ENCODE measurements at places on chromosomes 3 and 15.

DNA sequence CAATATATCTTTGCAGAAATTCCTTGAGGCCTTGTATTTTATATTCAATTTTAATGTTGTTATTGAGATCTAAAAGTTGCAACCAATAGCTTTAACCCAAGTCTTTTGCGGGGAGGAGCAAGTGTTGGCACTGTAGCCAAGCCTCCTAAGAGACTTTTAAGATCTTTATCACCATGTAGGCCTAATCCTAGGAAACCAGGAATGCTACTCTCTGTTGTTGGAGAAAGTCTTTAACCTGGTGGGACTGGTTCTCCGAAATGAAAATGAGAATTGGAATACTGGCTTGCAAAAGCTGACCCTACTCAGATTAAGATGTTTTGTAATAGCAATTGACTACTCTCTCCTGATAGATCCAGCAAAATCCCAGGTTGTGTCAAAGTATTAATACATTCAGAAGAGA lies 25.8 kb downstream of the SHC4 start:
- no peak overlapping the region for H3K4me3 ChIP-seq
- H3K4me1 ChIP-seq: no peaks in the 10 kb centered on the region
- H3K27ac ChIP-seq: no peak overlapping the region

DNA sequence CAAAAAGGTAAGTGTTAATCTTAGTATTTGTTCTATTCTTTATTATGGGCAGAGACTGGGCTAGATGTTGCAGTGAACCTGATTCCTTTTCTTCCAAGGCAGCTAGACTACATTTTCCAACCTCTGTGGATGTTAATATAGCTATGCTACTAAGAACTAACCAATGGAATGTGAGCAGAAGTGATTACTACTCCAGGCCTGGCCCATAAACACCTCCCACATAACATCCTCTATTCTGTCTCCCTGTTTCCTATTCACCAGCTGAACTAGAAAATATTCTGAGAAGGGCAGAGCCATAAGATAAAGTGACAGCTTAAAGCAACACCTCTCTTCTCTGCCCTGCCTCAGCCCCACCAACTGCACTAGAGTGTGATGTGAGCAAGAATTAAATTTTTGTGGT lies 29.4 kb downstream of the CD200R1L start:
- no peak overlapping the region for H3K4me3 ChIP-seq
- H3K27ac ChIP-seq: no peak overlapping the region
- peaks cover 11% of the 10 kb centered on the region for H3K4me1 ChIP-seq
- no peak for DNase-seq
- H3K27me3 ChIP-seq: no peaks in the 10 kb centered on the region
- H3K36me3 ChIP-seq: no peaks in the 10 kb centered on the region

DNA sequence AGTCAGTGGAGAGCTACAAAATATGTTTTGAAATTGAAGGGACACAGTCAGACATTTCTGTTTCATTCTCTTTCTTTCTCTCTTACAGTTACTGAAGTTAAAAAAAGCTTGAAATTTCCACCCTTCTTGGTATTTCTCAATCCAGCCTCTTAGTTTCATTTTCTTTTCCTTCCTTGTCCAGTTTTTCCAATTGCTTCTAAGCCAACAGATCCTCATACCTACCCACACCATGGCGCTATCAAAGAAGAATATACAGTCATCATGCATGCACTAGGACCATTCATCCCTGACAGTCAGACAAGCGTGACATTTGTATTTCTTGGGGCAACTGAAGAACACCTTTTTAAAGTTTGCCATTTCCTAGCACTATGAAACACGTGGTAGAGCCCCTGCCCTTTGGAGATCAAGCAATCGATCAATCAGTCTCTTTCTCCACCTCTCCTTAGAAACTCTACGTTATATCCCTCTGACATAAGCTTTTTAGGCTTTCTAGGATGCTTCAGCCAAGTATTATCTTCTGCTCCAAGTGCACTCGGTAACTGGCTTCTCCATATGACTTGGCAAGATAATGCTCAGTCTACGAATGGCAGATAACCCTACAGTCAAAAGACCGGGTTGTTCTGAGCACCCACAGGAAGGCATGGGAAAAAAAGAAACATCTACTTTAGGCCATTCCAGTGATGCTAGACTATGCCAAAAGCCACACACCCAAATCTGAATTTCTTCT lies 65.4 kb downstream of the FBN1 start:
- no peaks in the 10 kb centered on the region for H3K4me1 ChIP-seq
- H3K27me3 ChIP-seq: no peaks in the 10 kb centered on the region
- DNase-seq: peak; percentile 39
- no peak overlapping the region for H3K27ac ChIP-seq
- no peaks in the 10 kb centered on the region for H3K36me3 ChIP-seq

DNA sequence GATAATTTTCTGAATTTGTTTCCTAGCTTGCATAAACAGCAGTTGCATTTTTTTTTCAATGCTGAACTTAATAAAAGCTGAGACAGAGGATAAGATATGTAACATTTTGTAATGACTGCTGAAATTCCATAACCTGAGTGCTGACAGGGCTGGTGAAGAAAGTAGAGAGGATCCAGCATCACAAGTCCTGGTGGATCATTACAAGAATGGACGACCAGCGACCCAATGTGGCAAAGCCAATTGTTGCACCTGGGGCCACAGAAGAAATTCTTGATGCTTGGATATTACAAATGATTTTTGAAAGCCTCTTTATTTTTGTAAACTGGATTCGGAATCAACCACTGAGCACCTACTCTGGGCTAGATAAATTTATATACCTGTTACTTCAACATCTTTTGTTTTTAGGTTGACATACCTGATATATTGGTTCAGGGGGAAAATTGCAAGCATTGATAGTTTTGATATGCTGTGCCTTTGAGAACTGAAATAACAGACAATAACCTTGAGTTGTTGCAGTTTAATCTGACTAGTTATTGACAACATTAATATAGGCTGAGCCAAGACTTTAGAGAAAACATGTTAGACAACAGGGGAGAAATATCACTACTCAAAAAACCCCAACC lies 3.9 kb upstream of the ACTL6A start:
- no peaks in the 10 kb centered on the region for H3K27me3 ChIP-seq
- H3K4me1 ChIP-seq: no peaks in the 10 kb centered on the region
- peak; percentile 75 for DNase-seq

DNA sequence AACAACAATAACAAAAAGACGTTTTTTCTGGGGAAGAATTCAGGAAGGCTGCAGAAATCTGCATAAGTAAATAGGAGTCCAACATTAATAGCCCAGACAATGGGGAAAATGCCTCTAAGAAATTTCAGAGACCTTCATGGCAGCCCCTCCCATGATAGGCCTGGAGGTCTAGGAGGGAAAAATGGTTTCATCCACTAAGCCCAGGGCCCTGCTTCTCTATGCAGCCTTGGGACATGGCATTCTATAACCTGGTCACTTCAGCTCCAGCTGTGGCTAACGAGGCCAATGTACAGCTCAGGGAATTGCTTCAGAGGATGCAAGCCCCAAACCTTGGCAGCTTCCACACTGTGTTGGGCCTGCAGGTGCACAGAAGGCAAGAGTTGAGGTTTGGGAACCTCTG lies 125.6 kb upstream of the GMNC start:
- no peaks in the 10 kb centered on the region for H3K36me3 ChIP-seq
- H3K27ac ChIP-seq: no peak overlapping the region
- DNase-seq: no peak

DNA sequence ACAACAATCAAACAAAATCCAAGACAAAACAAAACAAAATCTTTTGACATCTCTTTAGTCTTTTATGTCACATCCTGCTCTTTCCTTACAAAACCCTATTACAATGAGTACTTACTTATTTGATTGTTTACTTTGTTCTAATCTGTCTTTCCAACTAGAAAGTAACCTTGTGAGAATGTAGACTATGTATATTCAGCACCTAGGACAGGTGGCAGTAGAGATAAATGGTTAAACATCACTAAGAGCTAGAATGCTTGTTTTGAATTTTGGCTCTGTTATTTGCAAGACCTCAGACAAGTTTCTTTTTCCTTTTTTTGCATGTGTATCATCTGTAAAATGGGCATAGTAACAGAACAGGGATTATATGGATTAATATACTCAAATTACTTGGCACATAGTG lies 33.1 kb upstream of the NAALADL2 start:
- H3K27me3 ChIP-seq: no peaks in the 10 kb centered on the region
- H3K27ac ChIP-seq: no peak overlapping the region
- no peak for DNase-seq
- no peaks in the 10 kb centered on the region for H3K4me1 ChIP-seq
- H3K36me3 ChIP-seq: no peaks in the 10 kb centered on the region

GRCh38 chr15:57198654-57199291 lies 177.5 kb upstream of the CGNL1 start:
- H3K27me3 ChIP-seq: no peaks in the 10 kb centered on the region
- H3K36me3 ChIP-seq: peaks cover 6% of the 10 kb centered on the region
- H3K27ac ChIP-seq: no peak overlapping the region

- no peak for DNase-seq
- no peak overlapping the region for H3K4me3 ChIP-seq
- no peaks in the 10 kb centered on the region for H3K36me3 ChIP-seq
These were observed 22.0 kb upstream of the PLA2G4E start for GRCh38 chr15:42042602-42043400.

- DNase-seq: no peak
- H3K27me3 ChIP-seq: no peaks in the 10 kb centered on the region
- no peak overlapping the region for H3K4me3 ChIP-seq
- no peaks in the 10 kb centered on the region for H3K36me3 ChIP-seq
- H3K4me1 ChIP-seq: no peaks in the 10 kb centered on the region
These were observed 506.5 kb upstream of the TBL1XR1 start for GRCh38 chr3:177703788-177704187.

- no peaks in the 10 kb centered on the region for H3K36me3 ChIP-seq
- no peak overlapping the region for H3K4me3 ChIP-seq
- no peak for DNase-seq
- no peak overlapping the region for H3K27ac ChIP-seq
- H3K4me1 ChIP-seq: no peaks in the 10 kb centered on the region
These were observed 12.3 kb downstream of the CACNA1D start for GRCh38 chr3:53506763-53507145.

DNA sequence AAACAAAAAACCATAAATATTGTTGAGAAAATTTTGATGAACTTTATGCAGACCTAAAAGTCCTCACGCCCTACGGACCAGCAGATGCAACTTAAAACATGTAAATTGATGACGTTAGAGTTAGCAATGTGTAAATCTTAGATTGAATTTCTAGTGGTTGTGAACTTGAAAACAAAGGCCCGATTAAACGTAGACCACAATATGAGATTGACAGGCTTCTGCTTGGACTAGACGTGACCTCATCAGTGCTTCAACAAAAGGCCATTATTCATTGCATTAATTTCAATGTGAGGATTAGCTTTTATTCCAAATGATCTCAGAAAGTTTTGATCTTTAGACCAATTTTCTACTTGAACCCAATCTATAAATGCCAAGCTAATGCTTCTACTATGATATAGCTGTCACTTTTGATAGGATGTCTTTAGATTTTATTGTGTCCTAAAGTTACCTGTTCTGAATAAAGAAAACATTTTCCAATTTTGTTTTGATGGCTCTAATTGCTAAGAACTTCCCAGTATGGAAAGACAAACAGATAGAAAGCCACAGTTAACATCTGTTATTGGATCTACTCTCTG lies 55.4 kb upstream of the SPPL2A start:
- H3K36me3 ChIP-seq: no peaks in the 10 kb centered on the region
- no peak overlapping the region for H3K27ac ChIP-seq
- DNase-seq: no peak
- no peak overlapping the region for H3K4me3 ChIP-seq
- no peaks in the 10 kb centered on the region for H3K4me1 ChIP-seq

DNA sequence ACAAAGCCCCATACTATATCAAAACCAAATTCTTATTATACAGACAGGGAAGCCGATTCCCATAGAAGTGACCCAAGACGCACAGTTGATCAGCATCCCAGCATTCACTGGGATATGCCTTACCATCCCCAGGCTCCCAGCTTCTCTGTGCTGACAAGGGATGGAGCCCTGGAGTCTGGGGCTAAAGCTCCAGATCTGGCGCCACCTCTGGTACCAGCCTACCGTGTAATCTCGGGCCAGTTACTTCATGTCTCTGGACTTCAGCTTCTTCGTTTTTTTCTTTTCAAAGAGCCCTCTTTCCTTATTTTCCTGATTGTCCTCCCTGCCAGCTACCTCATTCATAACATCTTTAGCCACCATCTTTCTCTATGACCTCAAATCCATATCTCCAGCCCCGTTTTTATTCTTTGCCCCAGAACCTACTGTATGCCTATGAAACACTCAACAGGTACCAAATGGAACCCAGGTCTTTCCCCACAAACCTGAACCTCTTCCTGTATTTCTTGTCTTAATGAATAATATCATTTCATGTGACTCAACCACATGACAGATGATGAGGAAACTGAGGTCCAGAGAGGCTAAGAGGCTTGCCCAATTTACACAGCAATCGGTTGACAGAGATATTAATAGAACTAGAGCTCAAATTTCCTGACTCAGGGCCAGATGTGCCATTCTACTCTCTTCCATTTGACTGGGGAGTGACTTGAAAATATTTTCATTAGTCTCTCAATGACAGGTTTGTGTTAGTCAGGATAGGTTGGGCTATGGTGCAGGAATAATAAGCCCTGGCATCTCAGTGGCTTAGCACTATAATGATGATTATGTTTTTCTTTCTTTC lies 85.4 kb upstream of the TLE3 start:
- H3K27me3 ChIP-seq: no peaks in the 10 kb centered on the region
- DNase-seq: no peak
- no peaks in the 10 kb centered on the region for H3K36me3 ChIP-seq

GRCh38 chr3:64977308-64978100 lies 289.7 kb upstream of the ADAMTS9 start:
- no peaks in the 10 kb centered on the region for H3K27me3 ChIP-seq
- peaks cover 3% of the 10 kb centered on the region for H3K4me1 ChIP-seq
- no peak for DNase-seq
- no peak overlapping the region for H3K4me3 ChIP-seq
- H3K27ac ChIP-seq: no peak overlapping the region

DNA sequence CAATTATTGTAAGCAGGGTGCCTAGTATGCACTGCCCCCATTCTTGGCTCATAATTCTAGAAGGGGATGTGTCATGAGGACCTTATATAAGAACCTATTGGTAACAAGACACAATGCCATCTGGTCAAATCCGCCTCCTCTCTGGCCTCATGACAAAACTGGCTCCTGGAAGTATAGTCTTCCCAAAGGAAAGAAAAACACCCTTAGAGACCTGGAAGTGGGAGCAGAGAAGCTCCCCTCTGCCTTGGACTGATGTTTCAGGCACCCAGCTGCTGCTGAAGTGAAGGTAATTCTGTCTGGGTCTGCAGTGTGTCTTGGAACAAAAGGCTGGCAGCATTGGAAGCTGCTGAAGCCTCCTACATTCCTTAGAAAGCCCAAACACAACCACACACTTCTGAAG lies 107.2 kb upstream of the CLSTN2 start:
- H3K36me3 ChIP-seq: no peaks in the 10 kb centered on the region
- no peak for DNase-seq
- H3K4me3 ChIP-seq: no peak overlapping the region

GRCh38 chr3:112761062-112761638 lies 85.5 kb downstream of the CD200R1L start:
- no peak for DNase-seq
- no peaks in the 10 kb centered on the region for H3K4me1 ChIP-seq
- no peak overlapping the region for H3K4me3 ChIP-seq
